ENCODE measurements at places on chromosomes 5 and 9. TPM values are rescaled to one million over a fixed set of nuclear protein-coding genes. Genes with fewer than 3 reads are reported as not detected.

Gene FREM1
- total RNA-seq, result 4.6 TPM

- no peak for DNase-seq
- no peak overlapping the region for H3K4me3 ChIP-seq
- H3K36me3 ChIP-seq, result no peaks in the 10 kb centered on the region
- H3K27me3 ChIP-seq, result no peaks in the 10 kb centered on the region
- H3K27ac ChIP-seq, result no peak overlapping the region
Measured at GRCh38 chr9:136307215-136307750, 3.4 kb upstream of the CCDC187 start.

- H3K4me1 ChIP-seq, result no peaks in the 10 kb centered on the region
- H3K36me3 ChIP-seq, result no peaks in the 10 kb centered on the region
- no peaks in the 10 kb centered on the region for H3K27me3 ChIP-seq
- no peak for DNase-seq
- H3K4me3 ChIP-seq, result no peak overlapping the region
Measured at GRCh38 chr5:178664141-178664540, 37.3 kb upstream of the CLK4 start.

DNA sequence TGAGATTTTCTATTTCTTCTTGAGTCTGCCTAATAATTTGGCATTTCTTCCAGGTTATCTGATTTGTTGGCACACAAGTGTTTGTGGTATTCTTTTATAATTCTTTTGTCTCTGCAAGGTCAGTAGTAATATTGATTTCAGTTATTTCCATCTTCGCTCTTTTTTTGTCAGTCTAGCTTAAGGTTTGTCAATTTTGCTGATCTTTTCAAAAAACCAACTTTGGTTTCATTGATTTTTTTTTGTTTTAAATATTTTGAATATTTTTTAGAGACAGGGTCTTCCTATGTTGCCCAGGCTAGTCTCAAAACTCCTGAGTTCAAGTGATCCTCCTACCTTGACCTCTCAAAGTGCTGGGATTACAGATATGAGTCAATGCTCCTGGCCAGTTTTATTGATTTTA is 162.8 kb downstream of the BARX1 start:
- no peaks in the 10 kb centered on the region for H3K27me3 ChIP-seq
- H3K4me1 ChIP-seq, result no peaks in the 10 kb centered on the region
- H3K36me3 ChIP-seq, result no peaks in the 10 kb centered on the region
- no peak overlapping the region for H3K4me3 ChIP-seq
- no peak overlapping the region for H3K27ac ChIP-seq

Gene TSC1
- 108 TPM for total RNA-seq

DNA sequence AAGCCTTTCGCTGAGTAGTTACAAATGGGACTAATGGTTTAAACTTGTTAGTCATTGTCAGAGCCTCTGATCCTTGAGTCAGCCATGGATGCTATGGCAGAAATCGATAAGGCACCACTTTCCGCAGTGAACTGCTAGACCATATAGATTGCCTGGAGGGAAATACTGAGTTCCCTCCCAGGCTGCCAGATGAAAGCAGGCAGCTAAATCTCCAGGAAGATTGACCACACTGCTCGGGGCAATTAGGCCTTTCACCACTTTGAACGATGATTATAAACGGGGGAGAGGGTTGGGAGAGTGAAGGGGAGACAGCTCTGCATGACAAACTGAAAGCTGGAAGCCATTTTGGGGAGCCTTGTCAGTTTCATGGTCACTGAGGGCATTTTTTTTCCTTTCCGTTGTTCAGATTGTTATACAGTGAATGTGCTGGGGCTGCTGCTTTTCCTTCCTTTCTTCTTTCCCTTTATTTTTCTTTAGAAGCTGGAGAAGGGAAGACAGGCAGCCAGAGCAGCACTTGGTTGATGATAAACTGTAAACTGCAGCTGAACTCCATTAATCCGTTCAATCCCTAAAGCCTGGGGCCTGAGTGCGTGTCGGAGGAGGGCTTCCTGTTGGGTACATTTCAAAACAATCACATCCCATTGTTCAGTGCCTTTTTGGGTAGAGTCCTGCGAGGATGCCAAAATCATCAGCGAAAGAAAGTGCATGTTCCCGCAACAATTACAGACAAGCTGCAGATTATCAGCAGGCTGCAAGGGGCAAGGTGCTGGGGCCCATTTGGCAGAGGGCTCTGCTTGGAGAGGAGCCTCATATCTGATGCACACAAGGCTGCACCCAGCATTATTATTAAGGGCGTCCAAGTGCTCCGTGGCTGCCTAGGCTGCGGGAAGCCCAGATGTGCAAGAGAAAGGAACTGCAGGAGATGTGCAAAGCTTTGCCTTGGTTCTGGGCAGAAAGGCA is 308.4 kb downstream of the PSAT1 start:
- no peak for DNase-seq
- no peak overlapping the region for H3K27ac ChIP-seq
- H3K27me3 ChIP-seq, result no peaks in the 10 kb centered on the region
- no peaks in the 10 kb centered on the region for H3K36me3 ChIP-seq
- H3K4me1 ChIP-seq, result peaks cover 5% of the 10 kb centered on the region

DNA sequence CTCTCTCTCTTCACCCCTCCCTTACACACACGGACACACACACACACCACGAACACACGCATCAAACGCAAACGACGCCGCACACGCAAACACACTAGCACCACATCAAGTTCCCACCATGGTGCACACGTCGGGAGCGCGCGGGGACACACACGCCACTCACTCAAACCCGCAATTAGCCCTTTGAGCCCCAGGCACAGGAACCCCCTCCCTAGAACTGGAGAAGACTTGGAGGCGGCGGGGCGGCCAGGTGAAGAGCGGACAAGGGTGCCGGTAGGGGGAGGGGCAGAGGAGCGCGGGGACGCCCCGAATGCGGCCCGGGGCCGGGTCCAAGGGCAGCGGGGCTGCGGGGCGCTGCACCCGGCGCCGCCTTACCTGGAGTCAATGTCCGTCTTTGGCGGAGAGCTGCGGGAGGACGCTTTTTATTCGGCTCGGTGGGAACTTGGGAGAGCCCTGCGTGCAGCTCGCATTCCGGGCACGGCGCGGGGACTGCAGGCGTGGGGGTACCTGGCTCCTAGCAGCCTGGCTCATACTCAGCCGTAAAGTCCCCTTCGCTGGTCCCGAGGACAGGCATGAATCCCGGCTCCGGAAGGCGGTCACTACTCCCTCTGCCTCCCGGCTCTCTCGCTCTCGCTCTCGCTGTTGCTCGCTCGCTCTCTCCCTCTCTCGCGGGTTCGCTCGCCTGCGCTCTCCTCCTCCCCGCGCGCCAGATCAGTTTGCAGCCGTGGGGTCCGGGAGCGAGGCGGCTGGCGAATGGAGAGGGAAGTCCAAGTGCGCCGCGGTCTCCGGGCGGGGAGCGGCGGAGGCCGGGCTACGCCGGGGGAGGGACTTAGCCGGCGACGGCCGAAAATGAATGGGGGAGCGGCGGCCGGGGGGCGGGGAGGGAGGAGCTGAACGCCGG is at the start of gene BRINP1:
Gene BRINP1, minus strand, starts transcription at position 755 of the 901 bp plus-strand sequence. CDS start 56,080 bp downstream, outside the sequence.
- no peak within 1 kb of the TSS for H3K27ac ChIP-seq
- H3K4me3 ChIP-seq, result peak within 1 kb of the TSS; percentile 49
- peak; percentile 54 for DNase-seq
- H3K36me3 ChIP-seq, result no peaks in the 10 kb centered on the region
- H3K4me1 ChIP-seq, result peaks cover 9% of the 10 kb centered on the region

- no peak overlapping the region for H3K27ac ChIP-seq
- no peaks in the 10 kb centered on the region for H3K27me3 ChIP-seq
- no peaks in the 10 kb centered on the region for H3K36me3 ChIP-seq
- H3K4me3 ChIP-seq, result no peak overlapping the region
- DNase-seq, result no peak
Measured at GRCh38 chr5:88770276-88771257, 112.4 kb downstream of the MEF2C start.

Gene SLC1A3
- 10.8 TPM for total RNA-seq

GRCh38 chr9:111966124-111966723 is 69.6 kb downstream of the UGCG start:
- H3K36me3 ChIP-seq, result no peaks in the 10 kb centered on the region
- H3K4me3 ChIP-seq, result no peak overlapping the region
- no peaks in the 10 kb centered on the region for H3K27me3 ChIP-seq

Gene RHOBTB3
- total RNA-seq, result 163 TPM

DNA sequence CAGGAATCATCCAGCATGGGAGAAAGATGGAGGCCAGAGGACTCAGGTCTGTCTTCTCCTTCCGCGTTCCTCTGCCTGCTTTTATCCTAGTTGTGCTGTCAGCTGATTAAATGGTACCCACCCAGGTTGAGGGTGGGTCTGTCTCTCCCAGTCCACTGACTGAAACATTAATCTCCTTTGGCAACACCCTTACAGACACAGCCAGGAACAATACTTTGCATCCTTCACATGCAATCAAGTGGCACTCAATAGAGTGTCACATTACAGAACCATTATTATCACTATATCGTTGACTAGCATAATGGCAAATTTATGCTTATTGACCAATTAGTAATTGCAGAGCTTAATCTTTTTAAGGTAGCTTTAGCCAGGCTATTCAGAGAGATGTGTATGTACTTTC is 64.8 kb downstream of the UNC13B start:
- no peaks in the 10 kb centered on the region for H3K27me3 ChIP-seq
- no peak for DNase-seq
- no peak overlapping the region for H3K27ac ChIP-seq
- H3K4me3 ChIP-seq, result no peak overlapping the region
- no peaks in the 10 kb centered on the region for H3K4me1 ChIP-seq

Gene IFNA2
- total RNA-seq, result 1.2 TPM

Gene ST8SIA4
- total RNA-seq, result 0.93 TPM

DNA sequence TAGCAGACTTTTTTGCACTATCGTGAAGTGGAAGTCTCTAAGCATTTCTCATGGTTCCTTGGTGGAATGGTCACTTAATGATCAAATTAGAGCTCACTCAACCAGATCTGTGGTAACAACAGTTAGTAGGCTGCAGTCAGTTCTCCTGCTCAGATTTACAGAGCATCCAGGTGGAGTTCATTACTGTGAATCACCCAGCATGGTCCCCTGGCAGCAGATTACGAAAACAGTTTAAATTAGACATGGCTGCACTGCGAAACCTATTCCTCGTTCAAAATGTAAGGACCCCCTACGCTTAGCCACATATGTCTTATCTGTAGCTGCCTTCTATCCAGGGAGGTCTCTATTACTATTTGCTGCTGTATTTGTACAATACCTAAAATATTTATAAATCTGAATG is 823.6 kb upstream of the ARRDC3 start:
- DNase-seq, result no peak
- no peak overlapping the region for H3K4me3 ChIP-seq
- no peak overlapping the region for H3K27ac ChIP-seq
- H3K36me3 ChIP-seq, result no peaks in the 10 kb centered on the region
- H3K4me1 ChIP-seq, result no peaks in the 10 kb centered on the region

Measured in testis (tissue), 5 donors.